ENCODE measurements at places on chromosomes 7 and 10.

DNA sequence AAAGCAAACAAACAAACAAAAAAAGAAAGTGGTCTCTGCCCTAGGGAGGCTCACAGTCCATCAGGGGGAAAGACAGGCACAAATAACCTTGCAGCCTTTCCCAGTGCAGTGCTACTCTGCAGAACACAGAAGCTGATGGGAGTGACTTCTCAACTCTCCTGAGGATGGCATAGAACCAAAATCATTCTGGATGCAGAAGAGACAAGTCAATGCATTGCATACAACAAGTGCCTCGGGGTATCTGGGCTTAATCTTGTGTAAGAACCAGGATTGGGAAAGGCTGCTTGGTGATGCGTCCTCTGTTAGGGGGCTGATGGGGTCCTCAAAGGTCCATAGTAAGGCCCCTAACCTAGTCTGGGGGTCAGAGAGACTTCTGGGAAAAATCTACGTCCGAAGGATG lies 68.9 kb downstream of the NEURL1 start:
- DNase-seq = no peak

DNA sequence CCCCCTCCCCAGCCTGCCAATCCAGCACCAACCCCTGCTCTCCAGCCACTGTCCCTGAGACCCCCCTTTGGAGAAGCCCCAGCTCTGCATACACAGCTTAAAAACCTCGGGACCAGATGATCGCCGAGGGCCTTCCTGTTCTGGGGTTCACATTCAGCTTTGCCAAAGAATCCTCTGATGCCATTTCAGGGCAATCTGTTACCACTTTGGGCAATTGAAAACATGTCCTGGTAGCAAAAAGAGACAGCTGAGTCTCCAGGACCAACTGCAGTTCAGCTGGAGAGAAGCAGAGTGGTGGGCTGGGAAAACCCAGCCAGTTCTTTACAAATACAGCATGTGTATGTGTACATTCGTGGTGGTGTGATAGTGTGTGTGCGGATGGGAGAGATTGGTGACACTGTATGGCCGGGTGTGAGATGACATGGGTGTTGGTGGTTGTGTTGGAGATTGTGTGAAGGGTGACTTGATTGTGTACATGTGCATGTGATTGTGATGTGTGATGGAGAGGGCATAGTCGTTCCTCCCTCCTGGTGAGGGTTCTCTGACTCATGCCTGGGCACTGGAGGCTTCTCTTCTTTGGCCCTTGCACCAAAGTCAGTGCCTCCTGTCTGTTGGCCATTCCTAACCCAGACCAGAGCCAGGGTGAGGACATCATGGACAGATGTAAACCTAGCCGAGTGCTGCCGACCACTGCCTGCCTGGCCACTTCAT lies 48.5 kb upstream of the AQP1 start:
- DNase-seq = no peak

DNA sequence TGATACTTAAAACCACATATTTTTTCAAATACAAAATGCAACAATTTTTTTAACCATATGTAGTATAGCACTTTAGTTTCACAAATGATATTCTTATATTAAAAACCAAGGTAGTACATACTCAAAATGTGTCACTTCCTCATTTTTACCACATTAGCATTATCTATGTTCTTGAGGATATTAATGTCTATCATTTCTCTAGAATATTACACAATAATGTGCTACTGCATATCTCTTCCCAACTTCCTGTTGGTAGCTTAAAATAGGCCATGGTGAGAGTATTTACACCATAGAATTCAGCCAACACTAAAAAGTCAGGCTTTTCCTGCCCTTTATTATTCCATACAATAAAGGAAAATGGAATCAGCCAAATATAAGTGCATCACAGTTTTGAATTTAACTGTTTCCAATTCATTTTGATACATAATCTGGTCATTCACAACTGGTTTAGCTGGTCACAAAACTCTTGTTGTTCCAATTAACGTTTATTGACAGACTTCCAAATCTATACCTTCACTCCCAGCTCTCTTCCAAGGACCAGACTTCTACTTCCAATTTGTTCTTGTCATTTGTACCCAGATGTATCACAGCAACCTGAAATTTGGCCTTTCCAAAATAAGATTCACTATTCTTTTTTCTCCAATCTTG lies 20.0 kb upstream of the LRRC17 start:
- no peak for DNase-seq

DNA sequence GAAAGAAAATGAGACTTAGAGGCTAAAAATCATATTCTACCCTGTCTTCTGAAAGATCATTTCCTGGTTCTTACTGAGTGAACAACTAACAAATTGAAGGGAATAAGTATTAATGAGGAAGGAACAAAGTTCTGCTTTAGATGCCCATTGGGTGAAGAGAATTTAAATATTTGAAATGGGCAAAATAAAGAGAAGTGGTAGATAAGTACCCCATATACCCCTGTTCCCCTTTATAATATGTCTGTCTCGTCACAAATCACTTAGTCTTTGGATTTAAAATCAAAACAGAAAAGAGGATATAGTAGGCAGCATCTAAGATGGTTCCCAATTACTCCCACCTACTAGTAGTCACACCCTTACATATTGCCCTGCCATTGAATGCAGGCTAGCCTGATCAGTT lies 13.2 kb downstream of the TES start:
- no peak for DNase-seq

DNA sequence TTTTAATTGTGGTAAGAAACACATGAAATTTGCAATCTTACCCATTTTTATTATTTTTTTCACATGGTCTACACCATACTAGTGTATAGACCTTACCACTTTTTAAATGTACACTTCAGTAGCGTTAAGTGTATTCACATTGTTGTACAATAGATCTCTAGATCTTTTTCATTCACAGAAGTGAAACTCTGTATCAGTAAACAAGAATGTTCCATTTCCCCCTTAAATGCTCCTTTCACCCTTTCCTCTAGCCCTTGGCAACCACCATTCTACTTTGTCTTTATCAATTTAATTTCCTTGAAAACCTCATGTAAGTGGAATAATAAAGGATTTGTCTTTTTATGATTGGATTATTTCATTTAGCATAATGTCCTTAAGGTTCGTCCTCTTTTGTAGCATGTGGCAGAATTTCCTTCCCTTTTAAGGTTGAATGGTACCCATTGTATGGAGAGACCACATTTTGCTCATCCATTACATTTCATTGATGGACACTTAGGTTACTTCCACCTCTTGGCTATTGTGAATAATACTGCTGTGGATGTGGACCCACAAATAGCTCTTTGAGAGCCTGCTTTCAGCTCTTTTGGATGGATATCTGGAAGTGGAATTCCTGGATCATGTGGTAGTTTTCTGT lies 45.7 kb downstream of the SNX10 start:
- no peak for DNase-seq

- DNase-seq = no peak
These were observed 469.8 kb downstream of the GLRX3 start for GRCh38 chr10:130606001-130606405.

DNA sequence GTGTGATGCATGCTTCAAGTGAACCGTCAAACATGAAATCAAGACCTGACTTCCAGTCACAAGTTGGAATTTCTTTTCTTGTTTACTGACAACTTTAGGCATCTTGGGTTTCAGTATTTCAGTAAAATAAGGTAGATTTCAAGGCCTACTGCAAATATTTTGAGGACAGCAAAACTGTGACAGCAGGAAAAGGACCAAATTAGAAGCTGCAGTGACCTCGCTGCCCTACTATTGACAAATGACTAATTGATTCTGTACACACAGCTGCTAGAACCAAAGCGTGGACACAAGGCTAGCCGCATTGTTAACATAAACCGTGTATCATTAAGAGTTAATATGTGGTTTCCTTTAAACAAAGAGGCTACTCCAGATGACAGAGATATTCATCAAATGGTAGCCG lies 105.7 kb upstream of the SEC61G start:
- DNase-seq = no peak

DNA sequence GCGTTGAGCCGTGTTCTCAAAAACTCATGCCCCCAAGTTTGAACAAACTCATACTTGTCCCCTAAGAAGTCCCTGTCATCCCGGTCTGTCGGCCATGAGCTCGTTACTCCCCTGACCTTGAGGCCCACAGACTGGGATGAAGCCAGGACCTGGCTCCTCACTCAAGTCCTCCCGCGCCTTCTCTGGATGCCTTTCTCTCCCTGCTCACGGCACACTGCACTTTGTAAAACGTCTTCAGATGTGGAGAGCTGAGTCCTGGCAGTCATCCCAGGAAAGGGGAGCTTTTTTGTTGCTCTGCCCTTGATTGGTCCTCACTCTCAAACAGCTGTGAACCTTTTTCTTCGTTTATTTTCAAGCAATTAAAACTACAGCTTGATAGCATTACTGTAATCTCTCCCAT lies 110.8 kb downstream of the JAZF1 start:
- DNase-seq = no peak

DNA sequence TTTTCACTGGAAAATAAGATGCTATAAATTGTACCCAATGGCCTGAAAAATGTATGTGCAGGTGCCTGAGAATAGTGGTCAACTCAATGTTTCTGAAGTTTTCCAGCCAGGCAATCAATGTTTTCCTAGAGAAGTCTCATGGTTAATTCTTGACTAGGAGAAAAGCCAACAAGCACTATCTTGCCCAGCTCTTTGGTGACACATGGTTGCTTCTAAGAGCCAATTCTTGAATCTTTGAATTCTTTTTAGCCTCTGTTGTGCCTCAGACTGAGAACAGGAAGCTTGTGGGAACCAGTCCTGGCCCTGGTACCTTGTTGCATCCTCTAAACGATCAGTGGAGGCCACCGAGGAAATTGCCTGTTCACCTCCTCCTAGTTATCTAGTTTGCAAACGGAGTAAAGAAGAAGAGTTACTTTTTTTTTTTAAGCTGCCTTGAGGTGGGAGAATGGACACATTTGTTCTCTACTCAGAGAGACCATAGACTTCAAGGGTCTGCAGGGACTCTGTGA lies 144.0 kb upstream of the MKLN1 start:
- DNase-seq = no peak

GRCh38 chr10:119867317-119867716 lies 5.3 kb downstream of the MCMBP start:
- no peak for DNase-seq

- DNase-seq = no peak
These were observed 354.2 kb downstream of the GFRA1 start for GRCh38 chr10:115918812-115919211.

DNA sequence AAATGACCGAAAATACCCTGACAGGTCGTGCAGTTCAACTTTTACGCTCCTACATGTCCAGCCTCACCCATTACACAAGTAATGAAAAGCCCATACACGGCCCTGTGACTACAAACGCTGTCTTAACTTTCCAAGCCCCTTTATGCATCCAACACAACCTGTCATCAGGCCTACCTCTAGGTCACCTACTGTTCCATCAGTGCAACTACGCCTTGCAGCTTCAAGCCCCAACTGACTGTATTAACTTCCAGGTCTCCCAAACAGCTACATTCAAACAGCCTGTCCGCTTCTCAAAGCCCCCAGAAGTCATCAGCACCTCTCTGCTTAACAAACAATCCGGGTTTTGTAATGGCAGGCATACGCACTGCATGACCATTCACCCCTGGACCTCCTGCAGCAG lies 19.2 kb downstream of the ZNF107 start:
- no peak for DNase-seq

DNA sequence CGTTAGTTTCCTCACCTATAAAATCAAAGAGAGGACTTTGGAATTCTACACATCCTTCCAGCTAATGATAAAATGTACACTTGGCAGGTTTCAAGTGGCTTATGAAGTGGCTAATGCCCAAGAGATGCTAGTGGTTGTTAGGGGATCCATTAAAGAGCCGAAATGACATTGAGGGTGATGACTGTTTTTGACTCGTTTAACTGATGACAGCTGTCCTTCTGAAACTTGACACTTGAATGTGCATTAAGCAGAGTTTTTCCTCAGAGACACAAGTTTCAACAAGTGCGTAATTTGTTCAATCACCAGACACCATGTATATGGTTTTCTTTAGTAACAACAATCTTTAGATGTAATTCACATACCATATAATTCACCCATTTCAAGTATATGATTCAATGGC lies 1.6 kb upstream of the PRF1 start:
- DNase-seq = no peak

DNA sequence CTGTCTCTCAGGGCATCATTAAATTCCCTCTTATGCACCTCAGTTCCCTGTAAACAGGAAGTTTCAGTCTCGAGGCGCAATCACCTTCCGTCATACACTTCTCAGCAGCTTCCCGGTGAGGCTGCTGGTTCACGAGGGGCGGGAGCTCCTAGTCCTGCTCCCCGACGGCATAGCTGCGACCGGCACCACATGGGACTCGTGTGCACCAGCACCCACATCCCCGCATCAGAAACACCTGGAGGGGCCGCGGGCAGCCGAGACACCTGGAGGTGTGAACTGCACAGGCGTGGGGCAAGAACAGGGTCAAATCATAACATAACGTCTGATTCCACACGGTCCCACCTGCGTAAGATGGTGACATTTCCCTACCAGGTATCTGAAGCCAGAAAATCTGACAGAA lies 52.7 kb downstream of the DIP2C start:
- no peak for DNase-seq

DNA sequence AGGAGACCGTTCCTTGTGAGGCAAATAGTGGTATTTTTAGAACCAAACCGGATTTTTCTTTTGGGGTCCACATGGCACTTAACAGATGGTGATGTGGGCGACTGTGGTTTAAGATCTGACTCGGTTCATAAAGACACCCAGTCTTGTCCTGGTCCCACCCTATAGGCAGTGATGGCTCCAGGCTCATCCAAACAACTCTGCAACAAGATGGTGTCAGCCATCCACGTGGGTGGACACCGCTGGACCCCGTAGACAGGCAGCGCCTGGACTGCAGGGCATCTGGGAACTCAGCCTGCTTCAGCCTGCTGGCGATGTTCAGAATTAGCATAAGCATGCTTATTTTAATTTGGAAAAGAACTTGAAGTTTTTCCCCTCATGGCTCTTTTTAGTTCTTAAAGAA lies 258.4 kb upstream of the FZD1 start:
- no peak for DNase-seq

DNA sequence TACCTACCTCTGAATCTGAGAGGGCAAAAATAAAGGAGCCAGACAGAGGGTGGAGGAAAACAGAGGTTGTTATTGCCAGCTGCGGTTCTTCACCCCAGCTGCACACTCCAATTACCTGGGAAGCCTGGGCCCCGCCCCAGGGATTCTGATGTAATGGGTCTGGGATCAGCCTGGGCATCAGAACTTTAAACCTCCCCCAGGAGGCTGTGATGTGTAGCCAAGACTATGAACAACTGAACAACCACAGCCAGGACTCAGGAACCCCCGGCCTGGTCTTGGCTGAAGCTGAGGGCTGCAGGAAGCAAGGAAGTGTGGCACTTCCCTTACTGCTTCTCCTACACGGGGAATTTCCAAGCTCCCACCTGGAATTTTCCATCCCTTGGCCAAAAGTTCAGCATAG lies 89.3 kb downstream of the HIP1 start:
- DNase-seq = no peak
